ENCODE measurements at places on chromosomes 5 and 9. TPM values are rescaled to one million over a fixed set of nuclear protein-coding genes. Genes with fewer than 3 reads are reported as not detected.

NUTM2G gene
- total RNA-seq = not detected

PHAX gene
- total RNA-seq = 60.7 TPM

TAF11L6 gene
- total RNA-seq = not detected

FCN1 gene
- total RNA-seq = not detected

GFI1B gene
- not detected for total RNA-seq

PCDHGC4 gene
- total RNA-seq = 1.2 TPM

IL17B gene
- not detected for total RNA-seq

LCN6 gene
- 0.68 TPM for total RNA-seq

TEK gene
- 119 TPM for total RNA-seq
